ENCODE measurements at places on chromosomes 4 and X.

DNA sequence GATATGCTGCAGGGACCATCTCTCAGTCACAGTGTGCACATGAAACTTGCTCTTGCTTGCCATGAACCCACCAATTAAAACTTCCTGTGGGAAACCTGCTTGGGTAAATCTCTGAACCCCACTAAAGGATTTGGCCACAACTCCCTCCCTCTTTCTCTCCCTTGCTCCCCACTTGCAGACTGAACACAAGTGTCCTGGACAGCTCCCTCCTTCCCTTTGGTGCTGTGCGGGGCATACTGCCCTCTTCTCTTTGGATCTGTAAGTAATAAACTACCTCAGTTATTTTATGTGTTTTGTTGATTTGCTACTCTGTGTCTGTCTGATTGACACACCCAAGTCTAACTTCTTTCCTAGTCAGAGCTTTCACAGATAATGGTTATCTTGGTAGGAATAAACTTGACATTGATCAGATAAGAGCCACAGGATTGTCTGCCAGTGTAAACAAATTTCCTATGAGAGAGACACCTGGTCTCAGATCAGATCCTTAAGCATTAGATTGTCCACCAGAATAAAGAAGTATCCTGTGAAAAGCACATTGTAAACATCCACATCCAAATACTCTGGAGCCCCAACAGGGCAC, 41.8 kb downstream of the SULT1E1 start:
- DNase-seq: peak; percentile 26

DNA sequence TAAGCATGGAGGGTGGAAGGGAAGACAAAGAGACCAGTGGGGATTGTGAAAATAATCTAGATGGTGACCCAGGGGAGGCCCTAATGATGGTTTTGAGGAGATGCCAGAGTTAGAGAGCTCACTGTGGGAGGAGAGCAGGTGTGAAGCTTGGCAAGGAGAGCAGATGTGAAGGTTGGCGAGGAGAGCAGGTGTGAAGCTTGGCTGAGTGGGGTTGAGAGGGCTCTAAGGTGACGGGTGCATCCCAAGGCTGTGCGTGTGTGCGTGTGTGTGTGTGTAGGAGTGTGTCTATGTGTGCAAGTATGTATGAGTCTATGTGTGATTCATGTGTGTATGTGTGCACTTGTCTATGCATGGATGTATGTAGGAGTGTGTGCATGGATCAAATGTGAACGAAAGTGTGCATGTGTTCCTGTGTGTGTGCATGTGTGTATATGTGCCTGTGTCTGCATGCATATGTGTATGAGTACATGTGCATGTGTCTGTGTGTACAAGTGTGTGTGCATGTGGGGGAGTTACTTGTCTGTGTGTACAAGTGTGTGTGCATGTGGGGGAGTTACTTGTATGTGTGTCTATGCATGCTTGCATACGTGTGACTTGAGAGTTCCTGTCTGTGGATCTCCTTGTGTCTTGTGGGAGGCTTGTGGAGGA, 72.0 kb downstream of the EVC start:
- DNase-seq: no peak

- DNase-seq: no peak
Measured at GRCh38 chr4:1750381-1751154, 29.2 kb downstream of the TACC3 start.

DNA sequence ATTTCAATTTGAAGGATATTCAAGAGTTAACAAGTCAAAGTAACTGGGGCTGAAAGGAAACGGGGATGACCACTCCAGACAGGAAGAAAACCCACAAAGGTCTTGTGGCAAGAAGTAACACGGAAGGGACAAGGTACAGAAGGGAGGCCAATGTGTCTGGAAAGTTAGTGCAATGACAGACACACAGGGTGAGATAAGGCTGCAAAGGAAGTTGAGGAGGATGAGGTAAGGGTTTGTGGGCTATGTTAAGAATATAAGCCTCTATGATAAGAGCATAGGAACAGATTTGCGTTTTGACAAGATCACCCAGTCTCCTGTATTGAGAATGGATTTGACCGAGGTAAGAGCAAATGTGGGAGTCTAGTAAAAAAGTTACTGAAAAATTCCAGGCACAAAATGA, 21.9 kb upstream of the EMCN start:
- DNase-seq: no peak

GRCh38 chr4:161356351-161356750, 807.4 kb downstream of the FSTL5 start:
- DNase-seq: peak; percentile 34

DNA sequence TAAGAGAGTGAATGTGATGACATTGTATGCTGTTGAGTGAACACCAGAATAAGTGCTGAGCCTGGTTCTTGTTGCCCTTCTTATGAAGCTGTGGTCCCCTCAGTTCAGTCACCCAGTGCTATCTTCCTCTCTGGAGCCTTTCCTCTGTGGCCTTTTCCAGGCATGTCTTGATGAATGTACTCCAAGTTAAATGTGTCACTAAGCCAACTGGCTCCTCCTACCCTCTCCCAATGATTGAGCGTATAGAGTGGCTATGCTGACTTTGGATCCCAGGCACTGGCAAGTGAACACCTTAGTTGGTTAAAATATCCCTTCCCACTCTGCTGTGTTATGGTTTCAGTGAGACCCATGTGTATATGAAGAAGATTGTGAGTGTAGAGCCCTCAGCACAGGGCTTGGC, 134.1 kb upstream of the MAMLD1 start:
- no peak for DNase-seq

GRCh38 chr4:128601991-128602695, 207.4 kb upstream of the JADE1 start:
- no peak for DNase-seq

GRCh38 chrX:66579219-66579618, 59.7 kb downstream of the EDA2R start:
- no peak for DNase-seq

- no peak for DNase-seq
Measured at GRCh38 chrX:55546956-55547355, 57.3 kb upstream of the USP51 start.

DNA sequence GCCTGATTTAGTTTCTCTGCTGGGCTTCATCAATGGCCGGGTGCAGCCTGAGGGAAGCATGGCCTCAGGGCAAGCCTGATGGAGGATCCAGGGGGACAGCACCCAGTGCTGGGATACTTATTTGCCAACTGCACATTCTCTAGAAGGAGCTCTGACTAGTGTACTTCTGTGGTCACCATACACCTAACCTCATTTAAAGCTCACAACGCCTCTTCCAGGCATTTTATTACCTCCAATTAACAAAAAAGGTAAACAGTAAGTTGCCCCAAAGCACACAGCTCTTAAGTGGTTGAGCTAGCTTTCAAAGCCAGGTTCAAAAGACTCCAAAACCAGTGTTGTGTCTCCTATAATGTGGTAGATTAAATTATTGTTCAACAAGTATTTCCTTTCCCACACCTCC, 26.8 kb upstream of the ATXN3L start:
- DNase-seq: peak; percentile 61

GRCh38 chrX:29044423-29045184, 457.4 kb downstream of the IL1RAPL1 start:
- DNase-seq: peak; percentile 1

GRCh38 chr4:874056-874455, 48.1 kb upstream of the CPLX1 start:
- DNase-seq: no peak

DNA sequence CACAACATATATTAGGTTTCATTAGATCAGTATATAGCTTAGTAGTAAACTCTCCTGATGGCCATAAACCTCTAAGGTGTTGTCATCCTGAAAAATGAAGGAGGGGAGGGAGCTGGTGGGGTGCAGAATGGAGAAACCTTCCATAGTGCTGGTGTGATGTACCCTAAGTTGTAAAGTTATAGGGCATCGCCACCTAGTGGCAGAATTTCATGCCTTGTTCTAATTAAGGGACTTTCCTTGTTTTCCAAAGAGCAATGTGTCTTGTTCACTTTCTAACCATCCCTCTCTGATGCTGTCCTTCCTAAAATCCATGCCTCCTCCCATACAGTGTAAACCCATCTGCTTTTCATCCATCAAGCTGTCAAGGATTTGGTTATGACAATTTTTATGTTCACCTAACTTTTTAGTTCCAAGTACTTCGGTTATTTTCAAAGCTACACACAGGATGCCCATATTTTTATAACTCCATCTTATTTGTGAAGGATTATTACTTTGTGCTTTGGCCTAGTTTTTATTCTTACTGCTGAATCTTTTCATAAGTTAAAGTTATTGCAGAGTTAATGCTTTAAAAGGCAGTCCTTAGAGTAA, 4.5 kb downstream of the NBDY start:
- DNase-seq: peak; percentile 44

- no peak for DNase-seq
Measured at GRCh38 chr4:112771-113170, 11.5 kb upstream of the ZNF718 start.

DNA sequence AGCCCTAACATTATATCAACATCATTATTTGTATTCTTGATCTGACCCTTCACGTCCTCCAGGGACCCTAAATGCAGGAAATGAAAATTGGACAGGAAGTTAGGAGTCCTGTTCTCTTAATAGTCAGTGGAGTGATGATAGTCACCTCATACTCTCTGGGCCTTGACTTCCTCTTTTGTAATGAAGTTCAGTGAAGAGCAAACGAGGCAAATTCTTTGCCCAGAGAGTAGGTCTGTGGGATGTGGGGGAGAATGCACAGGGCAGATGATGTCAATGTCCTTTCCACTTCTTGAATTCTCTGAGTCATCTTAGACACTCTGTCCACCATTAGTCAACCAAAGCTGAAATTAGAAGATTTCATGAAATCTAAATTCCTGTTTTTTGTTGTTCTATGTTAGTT, 17.1 kb upstream of the GPRIN3 start:
- DNase-seq: no peak

GRCh38 chr4:153733751-153734448, 25.9 kb downstream of the RNF175 start:
- no peak for DNase-seq

DNA sequence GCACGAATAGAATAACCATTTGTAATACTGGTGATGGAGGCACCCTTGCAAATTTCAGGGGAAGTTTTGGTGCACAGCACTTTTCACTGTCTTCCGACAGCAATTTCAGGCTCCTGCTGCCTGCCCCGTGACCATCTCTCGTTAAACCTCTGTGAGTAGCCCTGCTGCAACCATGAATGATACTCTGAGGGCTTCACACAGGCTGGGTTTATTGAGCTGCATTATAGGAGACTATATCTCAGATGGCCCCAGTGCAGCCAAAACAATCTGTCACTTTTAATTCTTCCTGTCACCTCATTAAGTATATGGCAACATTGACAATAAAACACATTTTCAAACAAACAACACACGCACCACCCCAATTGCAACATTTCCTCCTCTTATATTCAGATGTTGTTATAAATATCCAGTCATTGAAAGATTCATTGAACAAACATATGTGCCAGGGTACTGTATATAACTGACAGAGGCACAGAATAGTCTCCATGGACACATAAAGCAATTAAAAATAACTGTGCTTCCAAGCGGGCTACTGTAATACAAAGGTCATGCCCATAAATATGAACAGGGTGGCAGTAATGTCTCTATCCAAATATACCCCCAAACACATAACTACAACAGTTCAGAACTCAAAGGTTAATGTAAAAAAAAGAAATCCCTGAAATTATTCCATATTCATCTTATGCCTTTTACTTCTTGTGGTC, 477.0 kb downstream of the GBA3 start:
- DNase-seq: no peak

DNA sequence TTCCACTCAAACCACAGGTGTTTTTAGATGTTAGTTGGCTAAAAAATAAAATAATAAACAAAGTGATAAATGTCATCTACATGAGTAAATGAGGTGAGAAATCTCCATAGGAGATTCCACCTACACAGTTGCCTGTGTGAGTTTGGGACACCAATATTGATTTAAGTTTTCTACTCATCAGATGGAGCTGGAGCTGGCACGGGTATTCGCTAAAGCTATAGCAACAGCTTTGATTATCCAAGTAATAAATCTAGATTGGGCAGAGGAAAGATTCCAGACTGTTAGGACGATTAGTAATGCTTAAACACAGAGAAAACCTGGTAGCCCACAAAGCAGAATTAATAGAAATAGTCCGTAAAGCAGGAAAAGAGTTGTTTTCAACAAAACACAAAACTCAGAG, 313.9 kb downstream of the PABPC4L start:
- no peak for DNase-seq

GRCh38 chr4:6893449-6894085, 16.1 kb upstream of the TBC1D14 start:
- no peak for DNase-seq

GRCh38 chr4:159206427-159206871, 103.6 kb downstream of the RAPGEF2 start:
- DNase-seq: no peak

GRCh38 chrX:108167211-108167872, 75.8 kb downstream of the ATG4A start:
- DNase-seq: no peak

All from NCI-H510A treated with DMSO at 0.1 percent for 48 hours (cell line).